Frontal cortex (tissue), 4 donors: ENCODE measurements at places on chromosomes 16 and 17. TPM values are rescaled to one million over a fixed set of nuclear protein-coding genes. Genes with fewer than 3 reads are reported as not detected.
A peak's percentile ranks its signal among the peaks of the same experiment; 100 is the strongest.

TNRC6A gene
- 53.8 TPM for total RNA-seq

ITGAX gene
- 0.41 TPM for total RNA-seq

OR1F1 gene
- 0.41 TPM for total RNA-seq

SLC47A2 gene
- total RNA-seq = under 0.01 TPM

PITPNM3 gene
- total RNA-seq = 10.6 TPM

ALDH3A1 gene
- 0.41 TPM for total RNA-seq

CDK5R1 gene
- total RNA-seq = 271 TPM

PALB2 gene
- total RNA-seq = 21.6 TPM

CBX2 gene
- 6.1 TPM for total RNA-seq

UTS2R gene
- not detected for total RNA-seq

AP1G1 gene
- 90.9 TPM for total RNA-seq

C16orf89 gene
- 3.3 TPM for total RNA-seq

DNA sequence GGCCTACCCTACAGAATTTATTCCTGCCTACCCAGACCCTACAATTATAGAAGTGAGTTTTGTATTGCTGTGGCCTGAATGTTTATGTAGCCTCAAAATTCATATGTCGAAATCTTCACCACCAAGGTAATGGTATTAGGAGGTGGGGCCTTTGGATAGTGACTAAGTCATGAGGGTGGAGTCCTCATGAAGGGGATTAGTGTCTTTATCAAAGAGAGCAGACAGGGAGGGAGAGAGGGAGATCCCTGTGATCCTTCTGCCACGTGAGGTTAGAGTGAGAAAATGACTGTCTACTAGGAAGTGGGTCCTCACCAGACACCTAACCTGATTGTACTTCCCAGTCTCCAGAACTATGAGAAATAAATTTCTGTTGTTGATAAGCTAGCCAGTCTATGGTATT is 981 bp upstream of the DUXB start:
- no peak for DNase-seq

- no peak for DNase-seq
These were observed 56.8 kb downstream of the HIC1 start for GRCh38 chr17:2111691-2112090.

DNA sequence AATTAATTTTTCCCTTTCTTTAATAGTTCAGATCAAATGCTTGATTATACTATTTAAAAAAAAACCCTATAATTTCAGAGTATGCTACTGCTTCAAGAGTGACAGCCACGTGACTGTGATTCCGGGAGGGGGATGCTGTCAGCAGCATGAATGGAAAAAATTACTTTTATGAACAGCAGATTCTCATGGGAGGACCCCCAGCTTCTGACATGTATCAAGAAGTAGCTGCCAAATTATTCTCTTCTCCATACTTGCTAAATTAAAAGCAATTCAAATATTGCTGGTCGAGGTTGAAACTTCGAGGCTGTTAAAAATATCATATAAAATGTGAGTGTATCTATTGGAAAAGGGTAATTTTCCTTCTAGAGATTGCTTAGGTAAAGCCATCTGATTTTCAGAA is 95.0 kb downstream of the HS3ST4 start:
- DNase-seq = no peak

DNA sequence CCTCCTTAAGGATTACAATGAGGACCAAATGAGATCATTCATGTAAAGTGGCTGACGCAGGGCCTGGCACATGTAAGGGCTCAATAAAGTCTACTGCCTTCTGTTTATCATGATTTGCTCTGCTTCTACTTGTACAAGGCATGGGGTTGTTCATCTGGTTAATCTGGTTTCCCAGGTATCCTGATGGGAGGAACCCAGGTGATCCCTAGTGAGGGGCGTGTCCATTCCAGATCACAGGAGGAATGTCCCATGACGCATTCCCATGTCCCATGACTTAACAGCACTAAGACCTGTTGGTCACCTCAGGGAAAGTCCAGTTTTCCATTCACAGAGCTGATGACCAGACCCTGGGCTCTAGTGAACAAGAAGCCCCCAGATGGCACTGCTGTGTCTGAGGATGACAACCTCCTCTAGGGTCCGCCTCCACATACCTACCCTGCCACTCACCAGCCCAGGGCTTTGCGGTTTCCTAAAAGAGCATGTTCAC is 11.5 kb upstream of the TPPP3 start:
- no peak for DNase-seq

DNA sequence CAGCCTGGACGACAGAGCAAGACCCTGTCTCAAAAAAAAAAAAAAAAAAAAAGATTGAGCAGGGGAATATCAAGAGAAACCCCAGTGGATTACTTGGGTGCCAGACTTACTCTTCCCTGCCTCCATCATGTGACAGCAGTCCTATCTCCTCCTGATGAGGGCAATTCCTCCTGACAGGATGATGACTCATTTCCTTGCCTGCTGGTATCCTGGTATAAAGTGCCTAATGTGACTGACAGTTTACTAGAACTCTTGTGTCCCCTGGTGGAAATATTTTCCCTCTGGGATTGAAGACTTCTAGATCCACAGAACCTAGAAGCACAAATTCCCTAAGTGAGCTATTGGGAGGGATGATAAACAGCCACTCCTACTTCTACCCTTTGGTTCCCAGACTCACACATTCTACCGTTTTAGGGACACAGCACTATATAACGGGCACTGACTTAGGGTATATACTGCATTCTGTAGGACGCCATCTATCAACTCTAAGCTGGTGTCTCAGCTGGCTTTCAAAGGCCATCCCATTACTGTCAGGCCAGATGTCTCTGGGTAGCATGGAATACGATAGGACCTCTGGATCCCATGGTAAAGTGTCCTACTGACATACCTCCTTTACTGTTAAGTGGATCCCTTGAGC is 114.6 kb upstream of the MED13 start:
- DNase-seq = no peak

GRCh38 chr17:32970281-32970680 is 21.4 kb upstream of the SPACA3 start:
- no peak for DNase-seq

GRCh38 chr17:79991924-79992648 is 43.6 kb downstream of the TBC1D16 start:
- DNase-seq = peak; percentile 43

DNA sequence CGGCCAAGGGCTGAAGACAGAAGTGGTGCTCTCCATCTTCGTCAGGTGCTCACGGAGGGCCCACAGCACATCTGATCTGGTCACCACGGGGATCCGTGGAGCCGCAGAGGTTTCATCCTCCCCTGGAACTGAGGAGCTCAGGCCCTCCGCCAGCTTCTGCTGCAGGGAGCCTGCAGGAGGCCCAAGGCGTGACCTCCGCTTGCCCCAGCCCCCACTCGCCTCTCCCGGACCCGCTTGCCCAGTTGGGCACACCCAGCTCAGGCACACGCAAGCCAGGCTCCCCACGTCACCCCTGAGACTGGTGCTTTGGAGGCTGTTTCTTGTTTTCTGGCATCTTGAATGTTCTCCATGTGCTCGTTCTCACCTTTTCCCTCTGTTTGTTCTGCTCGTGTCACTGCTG is 39.4 kb upstream of the CHMP6 start:
- no peak for DNase-seq

- peak; percentile 70 for DNase-seq
These were observed 439.8 kb downstream of the SOX9 start for GRCh38 chr17:72560303-72561247.

- DNase-seq = no peak
These were observed 8.4 kb downstream of the NDUFAB1 start for GRCh38 chr16:23587726-23588125.

- no peak for DNase-seq
These were observed 154.5 kb downstream of the CBLN1 start for GRCh38 chr16:49127103-49127502.

DNA sequence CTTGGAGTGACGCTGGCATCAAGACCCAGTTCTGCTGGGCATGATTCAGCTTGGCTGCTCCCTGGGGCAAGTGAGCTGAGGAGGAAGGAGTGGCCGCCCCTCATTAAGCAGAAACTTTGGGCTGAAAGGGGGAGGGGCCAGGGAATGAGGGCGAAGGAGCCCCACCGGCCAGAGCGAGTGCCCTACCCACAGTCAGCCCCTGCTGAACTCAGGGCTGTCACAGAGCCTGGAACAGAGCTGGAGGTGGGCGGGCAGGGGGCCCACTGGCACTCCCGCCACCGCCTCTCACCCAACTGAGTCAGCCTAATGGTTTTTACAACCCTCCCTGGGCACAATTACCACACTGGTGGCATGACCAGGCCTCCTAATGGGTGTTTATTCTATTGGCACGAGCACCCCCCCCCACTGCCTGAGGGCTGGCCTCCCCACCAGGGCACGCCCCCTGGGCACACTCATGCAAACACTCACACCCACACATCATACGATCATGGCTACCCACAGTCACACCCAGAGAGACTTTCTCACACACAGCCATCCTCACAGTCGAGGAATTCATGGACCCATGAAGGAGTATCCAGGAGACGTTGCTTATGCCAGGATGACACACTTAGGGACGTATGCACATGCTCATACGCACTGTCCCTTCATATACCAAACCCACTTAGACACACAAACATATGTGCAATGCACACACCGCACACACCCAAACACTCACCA is 19.2 kb downstream of the UNC119 start:
- no peak for DNase-seq

DNA sequence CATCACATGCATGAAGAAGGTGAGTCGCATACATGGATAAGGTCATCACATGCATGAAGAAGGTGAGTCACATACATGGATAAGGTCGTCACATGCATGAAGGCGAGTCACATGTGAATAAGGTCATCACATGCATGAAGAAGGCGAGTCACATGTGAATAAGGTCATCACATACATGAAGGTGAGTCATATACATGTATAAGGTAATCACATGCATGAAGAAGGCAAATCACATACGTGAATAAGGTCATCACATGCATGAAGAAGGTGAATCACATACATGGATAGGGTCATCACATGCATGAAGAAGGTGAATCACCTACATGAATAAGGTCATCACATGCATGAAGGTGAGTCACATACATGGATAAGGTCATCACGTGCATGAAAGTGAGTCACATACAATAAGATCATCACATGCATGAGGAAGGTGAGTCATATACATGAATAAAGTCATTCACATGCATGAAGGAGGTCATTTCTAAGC is 105.1 kb upstream of the SDK2 start:
- DNase-seq = no peak

DNA sequence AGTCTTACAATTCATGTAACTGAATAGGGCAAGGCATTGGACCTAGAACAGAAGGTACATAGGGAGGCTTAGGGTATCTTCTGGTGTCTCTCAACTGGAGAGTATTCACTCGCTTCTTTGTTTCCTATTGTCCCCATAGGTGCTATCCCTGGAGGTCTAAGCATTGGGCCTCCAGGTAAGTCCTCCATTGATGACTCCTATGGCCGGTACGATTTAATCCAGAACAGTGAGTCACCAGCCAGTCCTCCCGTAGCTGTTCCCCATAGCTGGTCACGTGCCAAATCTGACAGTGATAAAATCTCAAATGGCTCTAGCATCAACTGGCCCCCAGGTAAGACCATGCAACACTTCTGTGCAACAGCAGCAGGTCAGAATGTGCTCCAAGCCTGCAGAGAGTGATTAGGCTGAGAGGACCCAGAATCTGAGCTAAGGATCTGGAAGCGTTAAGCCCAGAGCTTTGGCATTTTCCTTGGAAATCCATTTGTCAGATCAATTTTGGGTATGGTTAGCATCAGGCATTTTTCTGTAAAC is 35.7 kb downstream of the TMC6 start:
- no peak for DNase-seq

- DNase-seq = no peak
These were observed 366.2 kb upstream of the TNRC6C start for GRCh38 chr17:77592106-77592865.

GRCh38 chr17:46773676-46774075 is 44.8 kb downstream of the WNT3 start:
- no peak for DNase-seq

GRCh38 chr16:2981177-2981898 is 1.1 kb upstream of the PKMYT1 start:
- DNase-seq = no peak

GRCh38 chr16:52708476-52708875 is 161.5 kb upstream of the TOX3 start:
- no peak for DNase-seq

GRCh38 chr17:45347444-45347843 is 30.6 kb upstream of the MAP3K14 start:
- no peak for DNase-seq

- DNase-seq = no peak
These were observed 6.9 kb downstream of the ZNF205 start for GRCh38 chr16:3119286-3119685.

- DNase-seq = no peak
These were observed 556 bp upstream of the SPNS1 start for GRCh38 chr16:28974007-28974436.
